Mesenteric fat pad (tissue), 1 donor: ENCODE measurements at places on chromosomes 2 and 18. TPM values are rescaled to one million over a fixed set of nuclear protein-coding genes. Genes with fewer than 3 reads are reported as not detected.
A peak's percentile ranks its signal among the peaks of the same experiment; 100 is the strongest.

- no peak for DNase-seq
Observed at GRCh38 chr2:129702416-129703176, 276.9 kb upstream of the RAB6C start.

DNA sequence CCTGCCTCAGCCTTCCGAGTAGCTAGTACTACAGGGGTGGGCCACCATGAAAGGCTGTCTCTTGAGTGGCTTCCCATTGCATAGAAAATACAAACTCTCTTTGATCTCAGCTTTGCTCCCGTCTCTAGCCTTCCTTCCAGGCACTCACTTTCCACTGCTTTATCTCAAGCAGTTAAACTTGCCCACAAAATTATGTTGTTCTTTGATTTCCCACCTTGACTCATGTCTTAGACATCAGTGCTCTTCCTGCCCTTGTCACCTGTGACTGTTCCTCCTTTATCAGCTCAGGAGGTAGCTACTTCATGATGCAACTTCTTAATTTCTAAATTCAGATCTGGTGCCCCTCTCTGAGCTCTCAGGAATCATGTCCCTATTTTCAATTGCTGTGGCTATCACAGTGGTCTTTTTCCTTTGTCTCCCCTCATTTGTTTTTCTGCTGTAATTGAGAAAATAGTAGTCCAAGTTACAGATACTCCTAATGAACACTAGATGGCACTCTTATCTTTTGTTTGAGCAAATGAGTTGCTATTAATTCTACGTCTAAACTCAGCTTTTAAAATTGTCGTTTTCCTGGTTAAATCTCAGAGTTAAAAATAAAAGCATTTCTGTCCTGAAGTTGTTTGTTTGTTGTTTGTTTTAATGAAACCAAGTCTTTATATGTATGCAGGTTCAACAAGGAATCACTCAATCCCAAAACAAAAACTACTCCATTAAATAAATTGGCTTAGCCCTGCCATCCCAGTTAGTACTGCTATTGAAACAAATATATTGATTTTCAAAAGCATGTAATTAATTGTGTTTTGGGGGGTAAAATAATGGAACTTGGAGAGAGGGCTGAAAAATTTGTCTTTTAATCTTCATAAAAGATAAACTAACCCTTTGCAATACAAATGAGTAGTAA is 46.9 kb upstream of the GREB1L start:
- DNase-seq, result no peak

DNA sequence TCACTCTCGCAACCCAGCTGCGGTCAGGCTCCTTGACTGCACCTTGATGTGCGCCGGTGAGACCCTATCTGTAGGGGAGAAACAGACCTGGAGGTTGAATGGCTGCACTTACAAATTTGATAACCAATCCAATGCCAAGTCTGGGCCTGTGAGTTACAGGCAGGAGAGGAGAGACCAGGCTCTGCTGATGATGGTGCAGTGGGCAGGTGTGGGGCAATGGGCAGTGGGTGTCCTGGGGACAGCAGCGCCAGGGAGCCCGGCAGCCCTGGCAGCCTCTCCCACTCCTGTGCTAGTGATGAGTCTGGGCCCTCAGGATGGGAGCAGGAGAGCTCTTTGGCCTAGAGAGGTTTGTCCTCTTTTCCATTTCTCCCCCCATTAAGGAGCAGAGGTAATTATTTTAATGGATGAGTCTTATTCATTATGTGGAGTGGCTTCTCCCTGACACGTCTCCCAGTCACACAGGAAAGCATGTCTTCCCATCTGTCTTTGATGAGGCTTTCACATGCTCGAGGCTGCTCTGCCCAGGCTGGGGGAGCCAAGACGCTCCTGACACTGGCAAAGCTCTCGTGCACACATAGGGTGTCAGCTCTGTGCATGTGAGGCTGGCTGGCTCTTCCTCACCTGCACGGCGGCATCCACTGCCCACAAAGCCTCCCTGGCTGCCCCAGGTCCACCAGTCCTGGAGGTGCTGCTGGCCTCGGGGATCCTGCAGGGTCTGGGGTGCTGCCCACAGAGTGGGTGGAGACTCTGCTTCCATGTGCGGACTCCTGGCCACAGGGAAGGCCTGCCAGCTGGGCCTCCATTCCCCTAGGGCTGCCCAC is 10.0 kb upstream of the ALLC start:
- DNase-seq, result no peak

DNA sequence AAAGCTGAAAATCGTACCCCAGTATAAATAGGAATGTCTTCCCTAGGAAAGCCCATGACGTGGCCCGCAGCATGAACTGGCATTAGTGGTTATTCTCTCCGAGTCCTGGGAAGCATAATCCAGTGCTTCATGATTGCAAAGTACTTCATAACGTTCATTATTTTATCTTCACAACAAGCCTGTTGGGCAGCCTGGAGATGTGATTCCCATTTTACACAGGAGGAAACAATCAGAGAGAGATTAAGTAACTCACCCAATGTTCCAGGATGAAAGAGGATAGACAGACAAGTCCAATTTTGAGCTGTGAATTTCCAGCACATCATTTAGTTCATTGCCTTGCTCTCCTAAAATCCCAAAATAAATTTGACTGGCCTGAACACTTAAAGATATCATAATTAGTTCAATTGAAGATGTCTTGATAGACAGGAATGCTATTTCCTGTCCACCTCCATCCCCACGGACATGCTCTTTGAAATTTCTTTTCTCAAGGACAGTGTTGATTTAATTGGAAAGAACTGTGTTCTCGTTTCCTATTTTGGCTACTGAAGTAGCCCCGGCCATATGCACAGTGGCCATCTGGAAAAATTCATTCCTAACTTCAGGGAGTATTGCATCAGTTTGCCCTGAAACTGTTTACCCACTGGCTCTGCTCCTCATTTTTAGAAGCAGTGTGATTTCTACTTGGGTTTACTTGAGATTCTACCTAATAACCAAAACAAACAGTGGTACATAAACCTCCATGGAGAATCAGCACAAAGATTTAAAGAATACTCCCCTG is 93.9 kb downstream of the VWC2L start:
- no peak for DNase-seq

GRCh38 chr2:234142530-234142929 is 92.0 kb downstream of the SPP2 start:
- no peak for DNase-seq

GRCh38 chr2:236164925-236165841 is 3.0 kb downstream of the GBX2 start:
- DNase-seq, result peak; percentile 62

OR6B2 gene
- total RNA-seq, result not detected

SCYGR4 gene
- not detected for total RNA-seq
